ENCODE measurements at places on chromosomes 1 and 21.
A peak's percentile ranks its signal among the peaks of the same experiment; 100 is the strongest.

GRCh38 chr1:81682490-81682889, 118.2 kb upstream of the ADGRL2 start:
- DNase-seq = no peak

- DNase-seq = peak; percentile 53
Observed at GRCh38 chr1:47569681-47570470, 132.0 kb downstream of the FOXD2 start.

DNA sequence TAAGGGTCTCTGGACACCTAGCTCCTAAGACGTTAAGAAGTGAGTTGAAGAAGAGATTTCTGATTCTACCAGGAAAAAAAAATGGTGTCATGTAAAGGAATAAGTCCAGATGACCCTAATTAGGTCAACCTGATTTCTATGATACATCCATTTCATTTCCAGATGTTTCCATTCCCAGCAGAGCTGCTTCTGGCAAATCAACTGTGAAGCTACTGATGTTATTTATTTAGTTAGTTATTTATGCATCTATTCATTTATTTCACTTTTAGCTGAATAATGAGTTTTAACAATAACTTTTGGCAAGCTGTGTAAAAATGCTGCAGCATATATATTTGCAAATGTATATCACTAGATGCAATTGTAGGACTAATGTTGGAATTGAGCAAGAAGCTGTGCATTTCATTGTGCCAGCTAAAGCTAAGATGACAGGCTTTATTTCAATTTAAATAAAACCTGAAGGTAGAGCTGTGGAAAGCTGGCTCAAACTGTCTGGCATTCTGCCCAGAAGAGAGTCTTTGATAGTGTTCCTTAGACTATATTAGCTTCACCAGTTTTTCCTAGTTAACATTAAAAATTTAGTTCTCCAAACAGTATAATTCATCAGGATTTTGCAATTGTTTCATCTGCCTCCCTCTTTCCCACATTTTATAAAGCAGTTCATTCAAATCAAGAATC, 1164.4 kb upstream of the ADGRL4 start:
- no peak for DNase-seq

DNA sequence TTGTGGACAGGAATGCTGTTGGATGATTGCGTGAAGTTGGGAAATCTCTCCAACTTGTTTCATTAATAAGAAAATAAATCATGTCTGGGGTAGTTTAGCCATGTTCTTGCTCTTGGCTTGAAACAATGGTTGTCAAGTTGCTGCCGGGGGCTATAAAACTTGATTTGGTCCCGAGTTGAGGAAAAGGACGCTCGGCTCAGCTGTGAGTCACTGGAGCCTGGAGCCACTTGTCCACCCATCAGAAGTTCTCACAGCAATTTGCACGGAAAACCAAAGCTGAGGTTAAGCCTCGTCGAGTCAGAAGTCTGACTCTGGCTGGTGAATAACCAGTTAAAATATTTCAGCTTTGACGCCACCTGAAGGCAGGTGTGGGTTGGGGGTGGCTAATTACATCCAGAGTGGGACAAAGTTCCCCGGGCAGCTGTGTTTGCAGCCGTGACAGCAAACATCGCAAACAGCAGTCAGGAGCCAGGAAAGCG, 19.7 kb upstream of the RIPK4 start:
- DNase-seq = peak; percentile 76

DNA sequence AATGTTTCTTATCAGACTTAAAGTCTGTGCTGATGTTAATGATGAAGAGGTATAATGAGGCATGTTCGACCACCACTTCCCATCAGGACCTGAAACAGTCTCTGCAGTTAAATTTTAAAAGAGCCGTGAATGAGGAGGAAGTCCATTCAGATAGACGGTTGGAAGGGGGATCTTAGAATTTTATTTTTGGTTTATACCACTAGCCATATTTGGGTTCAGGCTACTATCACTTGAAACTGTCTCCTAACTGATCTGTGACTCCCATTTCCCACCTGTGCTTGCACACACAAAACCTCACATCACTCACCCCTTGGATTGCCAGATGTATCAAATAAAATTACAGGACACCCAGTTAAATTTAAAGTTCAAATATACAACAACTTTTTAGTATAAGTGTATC, 9.9 kb upstream of the ANKRD13C start:
- no peak for DNase-seq

DNA sequence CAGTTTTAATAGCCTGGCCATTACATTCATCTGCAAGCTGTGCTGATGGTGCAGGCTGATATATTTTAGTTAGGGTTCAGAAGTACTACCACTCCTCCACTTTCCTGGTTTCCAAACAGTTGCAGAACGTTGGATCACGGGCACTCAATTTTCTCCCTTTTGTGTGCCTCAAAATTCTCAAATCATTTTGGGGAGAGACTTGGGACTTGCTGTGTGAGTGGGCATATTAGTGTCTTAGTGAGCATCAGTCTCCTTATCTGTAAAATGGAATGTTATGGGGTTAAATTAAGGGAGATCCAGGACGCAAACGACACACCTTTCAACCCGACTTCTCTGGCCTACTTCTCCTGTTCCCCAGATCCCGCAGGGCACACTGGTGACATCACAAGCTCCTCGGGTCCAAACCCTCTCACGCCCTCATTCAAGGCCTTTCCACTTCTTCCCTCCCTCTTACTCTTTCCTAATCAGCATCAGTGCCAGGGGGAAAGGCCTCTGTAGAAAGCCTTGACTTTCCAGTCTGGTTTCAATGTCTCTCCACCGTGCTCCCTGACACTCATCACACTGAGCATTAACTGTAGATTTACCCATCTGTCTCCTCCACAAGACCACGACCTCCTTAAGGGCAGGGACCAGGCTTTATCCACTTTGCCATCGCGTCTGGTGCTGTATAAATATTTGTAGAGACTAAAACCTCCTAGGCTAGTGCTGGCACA, 1.2 kb downstream of the PIGP start:
- DNase-seq = peak; percentile 47
